ENCODE measurements at places on chromosomes 4 and X.

DNA sequence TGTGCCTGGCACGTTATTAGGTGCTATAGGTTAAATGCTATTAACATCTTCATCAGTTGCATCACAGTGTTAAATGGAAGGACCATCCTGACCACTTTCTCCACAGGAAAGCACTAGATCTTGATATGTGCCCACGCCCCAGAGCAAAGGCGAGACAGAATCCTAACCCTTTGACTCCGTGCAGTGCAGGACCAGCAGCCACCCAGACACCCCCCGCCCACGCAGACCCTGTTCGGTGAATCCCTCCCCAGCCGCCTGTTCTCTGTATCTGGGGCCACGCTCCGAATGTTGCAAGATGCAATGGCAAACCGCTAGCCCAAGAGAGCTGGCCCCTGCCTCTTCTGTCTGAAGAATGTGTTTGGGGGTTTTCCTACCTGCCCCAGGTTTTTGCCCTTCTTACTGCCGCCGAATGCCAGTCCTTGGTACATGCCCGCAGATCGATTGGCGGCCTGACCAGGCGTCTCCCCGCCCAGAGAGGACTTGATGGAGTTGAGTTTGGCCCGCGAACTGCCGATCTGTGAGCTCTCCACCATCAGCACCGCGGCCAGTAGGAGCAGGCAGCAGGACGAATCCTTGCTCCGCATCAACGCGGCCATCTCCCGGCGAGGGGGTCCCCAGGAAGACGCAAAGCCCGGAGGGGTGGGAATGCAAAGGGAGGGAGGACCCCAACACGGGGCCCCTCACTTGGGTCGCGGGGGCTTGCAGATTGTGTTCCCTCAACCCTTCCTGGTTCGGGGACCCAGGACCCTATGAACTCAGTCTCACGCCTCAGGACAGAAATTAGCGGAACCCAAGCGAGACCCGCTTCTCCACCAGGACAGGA lies 906 bp downstream of the DKK2 start:
- DNase-seq: no peak

DNA sequence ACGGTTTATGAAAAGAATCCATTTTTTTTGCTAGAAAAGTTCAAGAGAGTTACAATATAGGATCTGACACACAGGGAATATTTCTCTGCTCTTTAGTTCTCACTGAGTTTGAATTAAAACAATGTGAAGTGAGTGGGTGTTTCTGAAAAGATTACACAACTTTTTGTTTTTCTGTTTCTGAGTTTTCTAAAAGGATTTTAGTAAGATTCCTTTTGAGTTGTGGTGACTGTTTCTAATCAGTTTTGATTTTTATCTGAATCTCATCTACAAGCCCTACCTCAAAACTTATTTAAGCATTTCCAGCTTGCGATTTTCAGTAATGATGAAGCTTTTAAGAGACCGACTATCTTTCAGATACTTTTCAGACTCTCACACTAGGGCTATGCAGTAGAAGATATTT lies 141.7 kb downstream of the GPAT3 start:
- no peak for DNase-seq

GRCh38 chr4:110675426-110675825 lies 52.5 kb upstream of the PITX2 start:
- DNase-seq: no peak

GRCh38 chr4:189304167-189304566 lies 636.5 kb upstream of the FRG1 start:
- DNase-seq: no peak

GRCh38 chr4:158836002-158836369 lies 67.2 kb downstream of the FNIP2 start:
- DNase-seq: no peak

DNA sequence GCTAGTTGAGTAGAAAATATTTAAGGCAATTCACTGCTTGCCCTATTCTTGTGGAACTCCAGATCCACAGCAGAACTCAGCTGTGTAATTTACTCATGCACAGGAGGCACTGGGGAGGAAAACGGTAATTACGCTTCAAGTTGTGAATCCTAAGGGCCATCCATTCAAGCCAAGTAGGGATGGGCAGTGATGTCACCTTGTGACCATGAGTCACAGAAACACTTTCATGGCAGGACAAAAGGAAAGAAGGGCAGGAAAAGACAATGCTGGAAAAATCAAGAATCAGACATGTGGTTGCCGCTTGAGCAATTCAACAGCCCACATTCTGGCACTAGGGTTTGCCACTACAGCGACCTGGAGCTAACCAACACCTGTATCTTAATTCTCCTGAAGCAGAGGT lies 1.4 kb downstream of the PAQR3 start:
- DNase-seq: no peak

Data from CD4-positive, alpha-beta T cell treated with Interleukin-17A for 4 hours (primary cell).